Cardiac septum (tissue), 1 donor: ENCODE measurements at places on chromosomes 16 and 17. TPM values are rescaled to one million over a fixed set of nuclear protein-coding genes. Genes with fewer than 3 reads are reported as not detected.

NPIPA2 gene
- total RNA-seq, result 4.5 TPM

- DNase-seq, result no peak
These were observed 1.1 kb downstream of the NEURL4 start for GRCh38 chr17:7328009-7328408.

- no peak for DNase-seq
These were observed 11.1 kb downstream of the RAB40B start for GRCh38 chr17:82687375-82687861.

GRCh38 chr17:50298018-50298417 lies 23.8 kb downstream of the TMEM92 start:
- no peak for DNase-seq

GRCh38 chr17:21125862-21126261 lies 902 bp upstream of the DHRS7B start:
- DNase-seq, result no peak

DNA sequence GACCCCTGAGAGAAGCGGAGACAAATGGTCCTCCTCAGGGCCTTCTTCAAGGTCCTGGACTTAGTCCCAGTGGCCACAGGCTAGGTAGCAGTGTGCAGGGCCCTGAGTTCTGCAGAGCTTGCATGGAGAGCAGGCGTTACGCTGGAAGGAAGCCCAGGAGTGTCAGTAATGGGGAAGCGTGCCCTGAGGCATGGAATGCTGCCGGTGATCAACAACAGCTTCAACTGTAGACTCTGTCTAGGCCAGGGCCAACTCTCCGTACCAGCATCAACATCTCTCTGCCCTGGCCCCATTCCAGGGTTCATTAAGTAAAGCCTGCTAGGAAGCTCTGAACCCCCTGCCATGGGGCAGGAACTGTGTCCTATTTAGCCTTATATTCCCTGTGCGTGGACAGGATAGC lies 568 bp upstream of the TNK1 start:
- DNase-seq, result peak; percentile 80

- peak; percentile 59 for DNase-seq
These were observed 144.5 kb downstream of the CLEC16A start for GRCh38 chr16:11088831-11089230.

DNA sequence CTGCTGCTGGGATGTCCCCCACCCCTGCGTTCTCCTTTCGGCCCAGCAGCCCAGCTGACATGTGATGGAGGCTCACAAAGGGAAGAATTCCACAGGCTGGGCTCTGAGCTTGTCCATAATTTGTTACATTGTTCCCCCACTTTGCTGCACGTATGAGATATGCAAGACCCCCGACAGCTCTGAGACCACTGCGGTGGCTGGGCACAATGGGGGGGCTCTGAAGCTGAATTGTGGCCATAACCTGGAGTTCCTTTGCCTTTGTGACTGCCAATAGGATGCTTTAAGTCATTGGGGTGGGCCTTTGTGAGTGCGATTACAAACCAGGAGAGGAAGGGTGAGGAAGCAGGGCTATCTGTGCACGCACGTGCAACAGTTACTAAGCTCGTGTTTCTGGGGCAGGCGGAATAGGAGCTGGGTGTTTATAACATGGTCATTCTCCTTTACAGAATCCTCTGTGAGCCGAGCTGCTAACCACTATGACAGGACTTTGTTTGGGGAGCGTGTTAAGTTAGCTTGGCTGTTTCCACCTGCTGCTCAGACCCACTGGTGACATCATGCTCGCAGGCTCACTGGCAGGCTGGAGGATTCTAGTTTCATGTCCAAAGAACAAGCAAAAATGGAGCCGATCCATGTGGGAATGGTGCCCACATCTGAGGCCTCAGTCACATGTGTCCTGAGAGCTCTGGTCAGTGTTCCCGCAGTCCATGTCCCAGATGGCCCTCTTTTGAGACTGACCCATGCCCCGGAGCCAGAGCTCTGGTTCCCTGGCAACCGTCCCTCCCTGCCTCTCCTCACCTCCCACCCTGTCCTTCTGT lies 208.3 kb upstream of the SALL1 start:
- DNase-seq, result no peak

- DNase-seq, result peak; percentile 85
These were observed 821 bp downstream of the SOCS7 start for GRCh38 chr17:38352245-38353085.
